Urothelium cell line (cell line): ENCODE measurements at places on chromosomes 16 and 17.

GRCh38 chr17:78365561-78366108 is 5.8 kb upstream of the SOCS3 start:
- DNase-seq: peak; percentile 81

DNA sequence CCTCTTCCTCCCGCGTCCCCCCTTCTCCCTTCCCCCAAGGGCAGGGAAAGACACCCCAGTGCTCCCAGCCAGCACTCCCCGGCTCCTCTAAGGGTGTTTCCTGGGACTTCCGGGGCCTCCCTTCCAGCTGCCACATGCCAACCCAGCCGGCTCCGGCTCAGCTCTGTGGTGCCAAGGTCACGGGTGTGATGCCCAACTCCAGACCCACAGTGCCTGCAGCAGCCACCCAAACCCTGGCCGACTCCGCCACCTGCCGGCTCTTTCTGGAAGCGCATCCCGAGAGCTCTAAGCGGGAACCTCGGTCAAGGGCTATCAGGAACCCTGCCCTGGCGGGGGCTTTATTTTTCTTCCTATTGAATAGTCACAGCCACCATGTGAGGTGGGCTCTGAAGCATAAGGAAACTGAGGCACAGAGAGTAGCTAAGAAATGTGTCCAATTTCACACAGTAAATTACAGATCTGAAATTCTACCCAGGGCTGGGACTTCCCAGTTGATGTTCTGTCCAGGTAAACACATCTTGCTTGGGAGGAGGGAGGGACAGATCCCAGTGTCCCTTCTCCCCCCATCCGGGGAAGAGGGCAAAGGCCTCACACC is 3.3 kb upstream of the PPP1R1B start:
- DNase-seq: peak; percentile 86

DNA sequence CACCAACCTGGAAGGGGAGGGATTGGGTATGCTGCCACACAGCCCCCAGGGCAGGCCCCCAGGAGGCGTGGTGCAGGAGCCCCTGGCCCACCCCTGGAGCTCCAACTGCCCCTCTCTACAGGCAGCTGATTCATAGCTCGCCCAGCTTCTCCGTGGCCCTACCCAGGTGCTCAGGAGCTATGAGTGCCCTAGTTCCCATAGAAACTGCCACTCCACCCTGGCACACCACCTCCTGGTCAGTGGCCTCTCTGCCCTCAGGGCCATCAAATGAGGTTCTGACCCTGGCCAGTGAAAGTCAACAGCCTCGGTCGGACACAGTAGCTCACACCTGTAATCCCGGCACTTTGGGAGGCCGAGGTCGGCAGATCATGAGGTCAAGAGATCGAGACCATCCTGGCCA is 18.0 kb downstream of the CNGB1 start:
- no peak for DNase-seq

DNA sequence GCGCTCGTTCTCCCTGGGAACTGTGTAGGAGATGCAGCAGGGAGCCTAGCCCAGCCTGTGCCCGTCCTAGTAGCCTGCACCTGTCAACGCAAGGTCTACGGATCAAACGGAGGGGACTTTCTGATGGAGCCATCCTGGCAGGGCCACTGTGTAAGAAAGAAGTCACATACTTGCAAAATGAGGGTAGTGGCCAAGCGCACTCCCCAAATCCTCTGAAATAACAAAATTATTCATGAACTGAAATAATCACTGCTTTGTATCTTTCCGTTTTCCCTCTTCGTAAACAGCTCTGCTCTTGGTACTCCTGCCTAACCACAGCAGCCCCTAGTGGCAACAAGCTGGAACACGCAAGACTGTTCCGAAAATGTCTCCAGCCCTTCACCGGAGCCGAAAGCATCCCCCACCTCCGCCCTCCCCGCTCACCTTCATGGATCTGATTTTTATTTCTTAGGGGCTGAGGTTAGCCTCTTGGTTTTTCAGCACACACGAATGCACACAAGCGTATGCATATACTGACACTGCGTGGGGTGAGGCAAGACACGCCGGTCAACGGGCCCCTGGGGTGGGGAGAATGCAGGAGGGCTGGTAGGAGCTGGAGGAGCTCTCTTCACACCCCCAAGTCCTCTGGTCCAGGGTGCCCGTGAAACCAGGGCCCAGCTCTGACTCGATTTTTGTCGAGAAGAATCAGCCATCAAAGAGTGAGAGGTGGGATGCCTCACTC is 100.8 kb downstream of the ABCC12 start:
- peak; percentile 63 for DNase-seq

- DNase-seq: no peak
Observed at GRCh38 chr17:50144845-50145531, 5.5 kb downstream of the PPP1R9B start.

GRCh38 chr16:23795378-23795777 is 40.4 kb upstream of the PRKCB start:
- DNase-seq: no peak

- no peak for DNase-seq
Observed at GRCh38 chr17:8372422-8372821, 4.1 kb downstream of the KRABD2 start.

- DNase-seq: no peak
Observed at GRCh38 chr16:80693553-80693952, 110.8 kb downstream of the CDYL2 start.

- DNase-seq: peak; percentile 90
Observed at GRCh38 chr17:74671031-74671771, 41.5 kb downstream of the CD300LF start.

DNA sequence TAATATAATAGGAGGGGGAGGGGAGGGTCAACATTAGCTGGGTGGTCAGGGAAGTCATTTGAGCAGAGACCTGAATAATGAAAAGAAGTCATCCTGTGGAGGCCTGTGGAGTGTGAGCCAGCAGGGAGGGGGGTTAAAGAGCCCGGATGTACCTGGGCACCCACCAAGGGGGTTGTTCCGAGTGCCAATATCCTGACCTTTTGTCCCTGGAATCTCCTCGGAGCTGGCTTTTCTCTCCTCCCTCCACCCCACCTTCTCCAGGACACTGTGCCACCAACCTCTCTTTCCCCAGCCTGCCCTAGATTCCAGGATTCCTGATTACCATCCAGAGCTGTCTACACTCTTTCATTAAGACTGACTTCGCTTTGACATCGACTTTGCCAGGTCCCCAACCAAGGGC is 6.2 kb downstream of the SHBG start:
- no peak for DNase-seq

DNA sequence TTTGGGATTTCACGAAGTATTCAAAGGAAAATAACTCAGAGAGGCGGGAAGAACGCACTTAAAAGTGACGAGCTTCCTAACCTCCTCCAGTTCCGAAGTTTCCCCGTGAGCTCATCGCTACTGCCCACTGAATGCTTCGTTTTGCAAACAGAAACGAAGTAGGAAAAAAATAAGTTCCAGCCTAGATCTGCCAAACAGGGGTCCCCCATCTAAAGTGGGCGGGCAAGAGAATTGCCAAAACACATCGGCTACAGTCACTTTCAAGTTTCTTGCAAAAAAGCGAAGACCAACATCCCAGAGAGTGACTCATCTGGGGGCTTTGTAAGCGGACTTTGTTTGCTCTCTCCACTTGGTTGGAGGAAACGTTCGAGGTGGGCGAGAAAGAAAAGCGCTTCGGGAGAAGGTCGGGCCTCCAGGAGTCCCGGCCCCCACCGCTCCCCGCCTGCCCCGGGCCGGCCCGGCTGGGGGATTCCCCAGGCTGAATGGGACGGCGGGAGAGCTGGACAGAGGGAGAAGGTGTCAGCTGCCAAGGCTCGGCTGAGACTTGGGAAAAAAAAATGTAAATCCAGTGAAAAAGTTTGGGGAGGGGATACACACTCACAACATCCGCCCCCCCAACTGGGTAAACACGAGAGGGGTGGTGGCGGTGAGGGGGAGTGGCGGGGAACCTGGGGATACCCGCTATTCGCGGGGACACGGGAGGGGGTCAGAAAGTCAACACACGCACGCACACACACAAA is 1.0 kb downstream of the VEZF1 start:
- DNase-seq: peak; percentile 74

DNA sequence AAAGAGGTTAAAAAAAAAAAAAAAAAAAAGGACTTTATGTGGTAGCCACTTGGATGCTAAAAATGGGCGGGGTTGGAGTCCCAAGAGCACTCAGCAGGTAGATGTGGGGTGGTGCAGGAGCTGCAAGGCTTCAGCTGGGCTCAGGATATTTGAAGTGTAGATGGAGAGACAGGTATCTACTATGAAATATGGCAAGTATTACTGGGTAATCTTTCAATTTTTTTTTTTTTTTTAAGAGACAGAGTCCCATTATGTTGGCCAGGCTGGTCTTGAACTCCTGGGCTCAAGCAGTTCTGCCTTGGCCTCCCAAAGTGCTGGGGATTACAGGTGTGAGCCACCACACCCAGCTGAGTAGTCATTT is 7.6 kb downstream of the TUFM start:
- no peak for DNase-seq

GRCh38 chr16:66950971-66951790 is 9.9 kb upstream of the CES3 start:
- no peak for DNase-seq

DNA sequence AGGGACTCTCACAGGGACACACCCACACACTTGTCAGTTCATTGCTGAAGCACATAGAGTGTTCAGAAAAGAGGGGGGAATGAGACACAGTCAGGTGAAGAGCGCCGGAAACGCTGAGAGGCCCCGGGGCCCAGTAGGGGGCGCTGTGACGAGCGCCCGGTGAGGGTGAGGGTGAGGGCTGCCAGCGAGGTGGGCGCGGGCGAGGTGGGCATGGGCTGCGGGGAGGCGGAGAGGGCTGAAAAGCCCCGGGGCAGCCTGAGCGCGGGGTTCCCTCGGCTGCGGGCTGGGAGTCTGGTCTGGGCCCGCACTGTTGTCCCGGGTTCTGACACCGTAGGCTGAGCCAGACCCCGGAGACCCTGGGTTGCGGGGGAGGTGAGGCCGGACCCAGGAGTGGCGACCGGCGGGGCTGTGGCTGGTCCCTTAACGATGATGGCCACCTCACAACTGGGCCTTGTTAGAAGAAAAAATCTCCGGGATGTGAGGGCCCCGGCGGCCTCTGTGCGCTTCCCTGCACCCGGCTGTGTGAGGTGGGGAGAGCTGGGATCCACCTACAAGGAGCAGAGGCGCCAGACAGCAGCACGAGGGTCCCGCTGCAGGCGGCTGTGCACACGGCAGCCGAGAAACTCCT is 91.4 kb downstream of the C16orf78 start:
- no peak for DNase-seq

DNA sequence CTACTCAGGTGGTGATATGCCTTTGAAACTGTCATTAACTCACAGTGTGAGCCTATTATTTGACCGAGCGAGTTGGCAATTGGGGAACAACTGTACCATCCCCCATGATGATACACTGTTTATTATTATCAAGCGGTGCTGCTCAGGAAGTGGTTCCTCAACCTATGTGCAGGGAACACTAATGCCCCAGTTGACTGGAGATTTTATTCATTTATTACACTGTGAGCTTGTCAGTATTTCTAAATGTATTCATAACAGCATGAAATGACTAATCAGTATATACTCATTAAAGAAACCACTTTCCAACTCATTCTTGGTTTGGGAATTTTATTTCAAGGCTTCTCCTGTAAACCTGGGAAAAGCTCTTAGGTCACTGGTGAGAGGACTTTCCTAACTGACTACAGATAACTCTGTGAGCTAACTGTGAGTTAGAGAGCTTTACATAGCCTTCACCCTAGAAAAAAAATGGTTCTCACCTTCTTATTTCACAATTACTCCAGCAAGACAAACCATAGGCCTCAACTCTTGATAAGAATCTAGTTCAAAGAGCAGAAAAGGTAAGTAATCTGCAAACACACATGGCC is 42.4 kb downstream of the NXPH3 start:
- DNase-seq: no peak

DNA sequence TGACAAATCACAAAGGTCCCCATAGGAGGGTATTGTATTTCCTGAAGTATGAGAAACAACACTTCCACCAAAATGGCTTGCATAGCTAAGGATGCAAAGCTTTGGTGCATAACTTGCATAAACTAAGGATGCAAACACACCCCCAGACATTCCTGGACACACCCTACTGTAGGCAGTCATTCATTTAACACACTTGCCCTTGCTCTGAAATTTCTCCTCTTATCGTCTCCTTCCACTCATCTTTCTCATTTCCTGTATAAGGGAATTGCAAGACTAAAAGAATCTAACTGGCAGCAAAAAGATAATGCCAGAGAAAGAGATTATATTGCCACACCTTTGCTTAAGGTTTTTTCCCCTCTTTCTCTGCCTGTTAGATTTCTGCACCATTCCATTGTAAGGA is 28.3 kb downstream of the CHD9 start:
- no peak for DNase-seq

- no peak for DNase-seq
Observed at GRCh38 chr16:83849421-83849820, 41.6 kb downstream of the HSBP1 start.

DNA sequence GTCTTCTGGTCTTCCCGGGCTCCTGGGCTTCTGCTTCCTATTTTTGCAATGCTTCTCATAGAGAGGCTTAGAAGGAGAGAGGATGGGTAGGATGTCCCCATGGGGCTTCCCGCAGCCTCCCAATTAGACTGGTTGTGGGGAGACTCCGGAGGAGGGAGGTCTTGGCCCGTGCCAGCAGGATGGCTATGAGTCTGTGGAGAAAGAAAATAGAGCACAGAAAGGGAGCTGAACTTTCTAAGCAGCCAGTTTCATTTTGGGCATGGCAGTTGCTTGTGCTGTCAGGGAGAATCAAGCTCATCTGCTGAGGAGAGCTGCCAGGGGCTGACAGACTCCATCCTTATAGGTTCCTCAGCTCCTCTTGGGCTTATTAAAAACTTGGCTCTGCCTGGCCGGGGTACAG is 204.0 kb downstream of the SHISA9 start:
- no peak for DNase-seq

GRCh38 chr17:64920026-64920418 is 744 bp upstream of the LRRC37A3 start:
- DNase-seq: no peak

- peak; percentile 73 for DNase-seq
Observed at GRCh38 chr16:24516900-24517669, 22.3 kb upstream of the RBBP6 start.

GRCh38 chr16:29674188-29674587 is 4.8 kb upstream of the QPRT start:
- DNase-seq: no peak

- DNase-seq: no peak
Observed at GRCh38 chr16:85991425-85991824, 92.5 kb downstream of the IRF8 start.

GRCh38 chr17:19590451-19590850 is 56.8 kb downstream of the SLC47A1 start:
- DNase-seq: no peak

DNA sequence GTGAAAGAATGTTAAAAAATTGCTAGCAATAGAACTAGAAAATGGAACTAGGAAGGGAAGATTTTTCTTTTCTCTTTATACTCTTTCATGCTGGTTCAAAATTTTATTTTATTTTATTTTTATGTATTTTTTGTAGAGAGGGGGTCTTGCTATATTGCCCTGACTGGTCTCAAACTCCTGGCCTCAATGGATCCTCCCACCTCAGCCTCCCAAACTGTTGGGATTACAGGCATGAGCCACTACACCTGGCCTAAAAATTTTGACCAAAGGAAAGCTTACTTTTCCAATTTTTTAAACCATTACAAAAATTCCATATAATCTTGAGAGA is 10.0 kb upstream of the TERF2 start:
- no peak for DNase-seq
